Vagina (tissue), 2 donors: ENCODE measurements at places on chromosomes 6 and 20.

- no peak for DNase-seq
Measured at GRCh38 chr20:48776306-48776705, 51.5 kb downstream of the PREX1 start.

DNA sequence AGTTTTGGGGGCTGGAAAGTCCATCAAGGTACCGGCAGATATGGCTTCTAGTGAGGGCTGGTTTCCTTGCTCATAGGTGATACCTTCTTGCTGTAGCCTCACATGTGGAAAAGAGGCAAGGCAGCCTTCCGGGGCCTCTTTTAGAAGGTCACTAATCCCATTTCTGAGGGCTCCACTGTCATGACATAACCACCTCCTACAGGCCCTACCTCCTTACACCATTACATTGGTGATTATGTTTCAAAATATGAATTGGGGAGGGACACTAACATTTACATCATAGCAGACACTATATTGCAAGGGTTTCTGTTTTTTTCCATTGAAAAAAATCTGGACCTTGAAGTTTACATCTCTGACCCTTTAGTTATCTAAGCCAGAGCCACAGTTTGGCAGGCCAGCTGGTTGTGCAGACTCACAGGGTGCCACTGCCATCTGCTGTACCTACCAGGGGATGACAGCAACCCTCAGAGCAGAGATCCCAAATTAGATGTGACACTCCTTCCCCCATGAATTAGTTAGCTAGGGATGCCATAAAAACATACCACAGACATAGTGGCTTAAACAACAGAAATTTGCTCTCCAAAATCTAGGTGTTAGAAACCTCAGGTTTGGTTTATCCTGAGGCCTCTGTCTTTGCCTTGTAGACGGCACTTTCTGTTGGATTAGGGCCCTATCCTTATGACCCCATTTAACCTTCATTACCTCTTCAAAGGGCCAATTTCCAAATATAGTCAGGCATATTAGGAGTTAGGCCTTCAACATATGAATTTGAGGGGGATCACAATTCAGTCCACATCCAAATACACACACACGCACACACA lies 166.4 kb upstream of the RNF217 start:
- no peak for DNase-seq

DNA sequence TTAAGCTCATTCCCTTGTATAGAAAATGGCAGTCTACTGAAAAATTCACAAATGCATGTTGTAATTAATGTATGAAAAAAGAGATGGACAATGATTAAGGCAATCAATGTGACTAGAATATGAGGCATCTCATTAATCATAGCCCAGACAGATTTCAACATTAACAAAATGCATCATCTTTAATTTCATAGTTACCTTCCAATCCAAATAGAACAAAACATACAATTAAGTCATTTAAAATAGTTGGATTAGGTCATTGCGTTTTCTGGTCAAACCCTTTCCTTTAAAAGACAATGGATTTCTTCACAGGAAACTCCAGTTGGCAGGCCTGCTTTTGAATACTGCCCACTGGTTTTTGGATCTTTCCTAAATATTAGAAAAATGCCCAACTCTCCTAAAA lies 203.9 kb downstream of the HAO1 start:
- DNase-seq = no peak

DNA sequence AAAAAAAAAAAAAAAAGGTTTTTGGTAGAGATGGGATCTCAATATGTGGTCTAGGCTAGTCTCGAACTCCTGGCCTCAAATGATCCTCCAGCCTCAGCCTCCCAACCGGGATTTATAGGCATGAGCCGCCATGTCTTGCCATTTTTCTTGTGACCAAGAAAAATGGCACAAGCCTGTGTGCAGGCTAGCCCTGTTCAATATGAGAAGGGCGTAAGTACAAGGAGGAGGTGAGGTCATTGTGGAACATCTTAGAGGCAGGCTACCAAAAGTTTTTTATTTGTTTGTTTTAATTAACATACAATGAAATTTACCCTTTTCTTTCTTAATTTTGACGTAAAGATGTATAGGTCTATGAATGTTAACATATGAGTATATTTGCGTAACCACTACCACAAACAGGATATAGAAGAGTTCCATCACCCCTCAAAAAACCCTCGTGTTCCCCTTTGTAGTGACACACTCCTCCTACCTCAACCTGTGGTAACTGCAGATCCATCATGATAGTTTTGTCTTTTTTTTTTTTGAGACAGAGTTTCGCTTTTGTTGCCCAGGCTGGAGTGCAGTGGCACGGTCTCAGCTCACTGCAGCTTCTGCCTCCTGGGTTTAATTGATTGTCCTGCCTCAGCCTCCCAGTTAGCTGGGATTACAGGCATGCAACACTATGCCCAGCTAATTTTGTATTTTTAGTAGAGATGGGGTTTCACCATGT lies 28.3 kb upstream of the KIF3B start:
- DNase-seq = no peak

DNA sequence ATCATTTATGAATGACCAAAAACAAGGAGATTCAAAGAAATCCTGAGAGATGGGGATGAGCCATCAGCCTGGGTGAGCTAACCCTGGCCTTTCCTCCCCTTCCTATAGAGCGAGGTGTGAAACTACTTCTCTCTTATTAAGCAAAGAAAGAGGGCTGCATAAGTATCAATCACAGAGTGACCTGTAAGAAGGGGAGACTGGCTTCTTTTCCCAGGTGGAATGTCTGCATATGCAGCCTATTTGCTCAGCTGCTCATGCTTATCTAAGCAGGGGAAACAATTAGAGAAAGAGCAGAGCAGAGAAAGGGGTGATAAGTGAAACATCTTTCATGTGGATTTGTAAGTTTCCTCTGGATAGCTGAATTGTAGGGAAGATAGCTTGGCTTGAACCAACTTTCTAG lies 160.0 kb downstream of the PKHD1 start:
- DNase-seq = no peak

- no peak for DNase-seq
Measured at GRCh38 chr6:145948328-145948727, 15.8 kb downstream of the SHPRH start.

DNA sequence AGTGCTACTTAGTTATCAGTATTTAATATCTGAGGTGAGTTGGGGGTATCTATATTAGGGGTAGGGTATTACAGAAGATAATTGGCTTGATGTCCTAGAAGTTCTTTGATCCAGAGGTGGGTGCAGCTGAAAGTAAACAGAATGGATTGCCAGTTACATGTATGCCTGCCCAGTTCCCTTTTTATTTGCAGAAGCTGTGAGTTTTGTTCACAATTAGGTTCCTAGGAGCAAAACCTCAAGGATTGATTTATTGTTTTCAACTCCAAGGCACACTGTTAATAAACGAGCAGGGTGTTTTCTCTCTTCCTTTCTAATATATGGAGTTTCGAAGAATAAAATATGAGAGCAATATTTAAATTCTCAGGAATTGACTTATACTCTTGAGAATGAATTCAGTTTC lies 129.0 kb downstream of the SULF2 start:
- no peak for DNase-seq

- peak; percentile 81 for DNase-seq
Measured at GRCh38 chr6:35084511-35085203, 56.5 kb downstream of the TCP11 start.

DNA sequence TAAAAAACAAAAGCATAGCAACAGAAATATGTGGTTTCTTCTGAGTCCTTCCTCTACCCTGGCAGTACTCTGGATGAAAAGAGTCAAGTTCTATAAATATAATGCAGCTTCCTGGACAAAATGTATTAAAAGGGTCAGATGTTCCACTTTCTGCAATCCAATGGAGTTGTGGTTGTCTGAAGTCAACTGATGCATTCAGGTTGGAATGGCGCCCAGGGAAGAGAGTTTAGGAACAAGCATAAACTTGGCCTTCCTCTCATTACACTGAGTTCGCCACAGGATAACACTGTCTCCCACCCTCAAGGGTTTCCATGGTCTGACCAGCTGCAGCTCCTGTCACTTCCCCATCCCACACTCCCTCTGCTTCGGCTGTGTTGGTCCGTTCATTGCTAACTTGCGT lies 66.4 kb downstream of the PLEKHG1 start:
- no peak for DNase-seq

DNA sequence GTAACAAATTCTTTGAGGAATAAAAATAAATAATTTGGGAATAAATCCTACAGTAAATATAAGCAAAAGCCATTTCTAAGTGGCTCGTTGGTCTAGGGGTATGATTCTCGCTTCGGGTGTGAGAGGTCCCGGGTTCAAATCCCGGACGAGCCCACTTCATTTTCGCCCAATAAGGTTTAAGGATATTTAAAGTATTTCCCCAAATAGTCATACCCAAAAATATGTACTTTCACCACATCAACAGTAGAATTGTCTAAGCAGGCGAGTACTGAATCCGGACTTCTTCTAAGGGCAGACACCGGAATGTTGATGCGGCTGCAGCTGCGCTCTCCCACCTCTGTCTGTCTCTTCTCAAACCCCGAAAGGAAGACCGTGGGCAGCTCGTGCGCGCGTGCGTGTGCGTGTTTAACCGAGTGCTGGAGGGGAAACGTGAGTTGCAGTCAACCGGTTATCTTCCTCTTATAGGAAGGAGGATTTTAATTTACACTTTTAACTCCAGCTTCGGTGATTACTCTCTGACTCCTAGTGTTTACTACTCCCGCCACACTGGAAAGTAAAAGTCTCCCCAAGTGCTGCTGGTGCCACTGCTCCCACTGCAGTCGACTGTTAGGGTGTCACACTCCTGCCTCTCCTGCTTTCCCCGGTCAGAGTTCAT lies 155.7 kb upstream of the PRSS16 start:
- DNase-seq = no peak

DNA sequence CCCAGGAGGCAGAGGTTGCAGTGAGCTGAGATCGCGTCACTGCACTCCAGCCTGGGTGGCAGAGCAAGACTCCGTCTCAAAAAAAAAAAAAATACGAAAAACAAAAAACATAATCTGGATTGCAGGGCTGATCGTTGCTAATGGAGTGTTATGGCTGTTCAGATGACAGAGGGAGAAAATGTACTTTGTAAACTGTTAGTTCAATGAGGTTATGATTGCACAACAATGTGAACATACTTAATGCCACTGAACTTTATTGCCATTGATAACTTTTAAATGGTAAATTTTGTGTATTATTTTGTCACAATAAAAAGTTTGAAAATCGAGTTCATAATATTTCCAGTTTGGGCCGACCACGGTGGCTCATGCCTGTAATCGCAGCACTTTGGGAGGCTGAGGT lies 10.5 kb downstream of the C20orf173 start:
- no peak for DNase-seq

- DNase-seq = no peak
Measured at GRCh38 chr20:39504710-39505094, 542.6 kb downstream of the DHX35 start.

DNA sequence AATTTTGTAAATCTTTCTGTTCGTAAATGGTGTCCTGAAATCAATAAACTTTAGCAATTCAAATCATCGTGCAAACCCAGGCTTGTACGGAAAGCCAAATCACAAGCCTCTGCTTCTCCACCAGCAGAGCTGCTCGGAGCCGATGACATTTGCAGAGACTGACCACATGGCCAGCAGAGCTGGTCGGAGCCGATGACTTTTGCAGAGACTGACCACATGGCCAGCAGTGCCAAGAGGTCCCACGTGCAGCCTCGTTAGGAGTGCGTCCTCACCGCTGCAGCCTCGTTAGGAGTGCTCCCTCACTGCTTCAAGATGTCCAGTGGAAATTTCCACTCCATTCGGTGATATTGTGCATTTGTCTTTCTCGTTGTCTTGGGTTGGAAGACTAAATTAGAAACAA lies 28.5 kb downstream of the SMOC2 start:
- DNase-seq = no peak

DNA sequence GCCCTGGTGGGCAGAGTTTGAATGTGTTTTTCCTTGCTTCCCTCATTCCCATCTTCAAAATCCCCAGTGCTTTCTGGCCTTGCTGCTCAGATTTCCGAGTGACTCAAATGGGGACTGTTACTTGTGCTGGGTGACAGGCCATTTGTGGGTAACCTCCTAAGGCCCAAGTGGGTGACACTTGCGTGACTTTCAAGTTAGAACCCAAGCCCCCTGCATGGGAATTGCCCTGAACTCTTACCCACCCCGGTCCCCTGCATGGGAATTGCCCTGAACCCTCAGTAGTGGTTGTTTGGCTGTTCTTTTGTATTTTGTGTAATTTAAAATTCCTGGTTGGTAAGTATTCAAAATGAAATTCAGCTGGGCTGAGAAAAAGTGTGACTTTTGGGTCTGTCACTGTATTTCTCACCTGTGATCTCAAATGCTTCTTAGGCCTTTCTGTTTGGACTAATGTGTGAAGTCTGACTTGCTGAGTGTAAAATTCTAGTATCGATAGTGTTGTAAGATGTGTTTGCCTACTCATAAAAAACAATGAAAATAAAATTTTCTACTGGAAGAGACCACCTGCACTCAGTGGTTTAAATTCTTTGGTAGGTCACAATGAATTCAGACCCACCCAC lies 12.4 kb upstream of the RBM38 start:
- DNase-seq = no peak

- DNase-seq = no peak
Measured at GRCh38 chr20:2396241-2396814, 15.6 kb downstream of the TGM6 start.

GRCh38 chr20:35091816-35092523 lies 637 bp downstream of the TRPC4AP start:
- no peak for DNase-seq

DNA sequence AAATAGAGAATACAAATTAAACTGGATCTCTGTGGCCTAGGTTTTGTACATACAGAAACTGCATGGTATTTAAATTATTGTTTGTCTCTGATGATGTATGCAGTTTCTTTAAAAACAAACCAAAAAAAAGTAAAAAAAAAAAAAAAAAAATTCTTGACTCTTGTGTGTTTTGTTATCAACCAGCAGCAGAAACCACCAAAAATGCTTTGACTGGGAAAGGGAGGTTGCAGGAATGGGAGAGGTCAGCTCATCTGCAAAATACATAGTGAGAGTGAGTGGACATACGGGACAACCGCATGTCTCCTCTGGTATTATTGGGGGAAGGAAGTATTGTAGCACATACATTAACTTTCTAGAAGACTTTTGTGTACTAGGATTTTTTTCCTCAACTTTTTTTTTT lies 38.0 kb downstream of the TBC1D7 start:
- DNase-seq = no peak

GRCh38 chr6:168681748-168682147 lies 240.8 kb downstream of the SMOC2 start:
- peak; percentile 72 for DNase-seq

- no peak for DNase-seq
Measured at GRCh38 chr6:28523241-28523622, 2.4 kb upstream of the GPX5 start.

GRCh38 chr6:144377586-144378210 lies 92.6 kb downstream of the UTRN start:
- no peak for DNase-seq

GRCh38 chr6:98590136-98590681 lies 244.2 kb upstream of the POU3F2 start:
- DNase-seq = no peak

GRCh38 chr6:14009431-14009830 lies 84.7 kb downstream of the RNF182 start:
- DNase-seq = peak; percentile 64
